ENCODE measurements at places on chromosomes 13 and 19. TPM values are rescaled to one million over a fixed set of nuclear protein-coding genes. Genes with fewer than 3 reads are reported as not detected.

GRCh38 chr13:99296398-99296797, 10.8 kb downstream of the GPR183 start:
- H3K36me3 ChIP-seq, result peaks cover 9% of the 10 kb centered on the region
- no peak overlapping the region for H3K4me3 ChIP-seq
- DNase-seq, result no peak
- H3K27ac ChIP-seq, result no peak overlapping the region
- H3K27me3 ChIP-seq, result no peaks in the 10 kb centered on the region

Gene CLDND2
- total RNA-seq, result not detected

Gene ZNF177
- total RNA-seq, result not detected

- H3K4me3 ChIP-seq, result peak overlapping the region; percentile 86
- no peaks in the 10 kb centered on the region for H3K36me3 ChIP-seq
- H3K27ac ChIP-seq, result no peak overlapping the region
- H3K27me3 ChIP-seq, result no peaks in the 10 kb centered on the region
Measured at GRCh38 chr19:10601999-10602329, 14.9 kb upstream of the AP1M2 start.

DNA sequence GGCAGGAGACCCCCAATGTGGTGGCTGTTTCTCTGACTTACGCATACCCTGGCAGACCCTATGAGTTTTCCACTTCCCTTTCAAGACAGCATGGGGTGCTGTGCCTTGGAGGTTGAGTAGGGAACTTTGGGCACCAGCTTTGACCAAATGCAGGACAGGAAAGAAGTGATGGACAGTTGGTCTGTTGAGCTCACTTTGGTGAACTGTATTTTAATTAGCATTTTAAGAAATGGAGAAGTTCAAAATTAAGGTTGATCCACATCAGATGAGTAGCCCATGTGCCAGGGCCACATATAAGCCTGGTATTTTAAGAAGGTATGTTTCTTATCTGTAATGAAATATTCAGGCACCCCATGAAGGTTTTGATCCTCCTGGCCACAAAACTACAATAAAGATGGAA, 46.1 kb upstream of the RAP2A start:
- H3K36me3 ChIP-seq, result peaks cover 56% of the 10 kb centered on the region
- no peak overlapping the region for H3K4me3 ChIP-seq
- DNase-seq, result no peak
- peaks cover 3% of the 10 kb centered on the region for H3K4me1 ChIP-seq
- no peak overlapping the region for H3K27ac ChIP-seq

GRCh38 chr13:50153401-50153800, 138.2 kb downstream of the KCNRG start:
- no peak overlapping the region for H3K27ac ChIP-seq
- H3K36me3 ChIP-seq, result no peaks in the 10 kb centered on the region
- peaks cover 8% of the 10 kb centered on the region for H3K4me1 ChIP-seq
- H3K27me3 ChIP-seq, result no peaks in the 10 kb centered on the region
- DNase-seq, result no peak

Gene GRIK5
- total RNA-seq, result 10.1 TPM

DNA sequence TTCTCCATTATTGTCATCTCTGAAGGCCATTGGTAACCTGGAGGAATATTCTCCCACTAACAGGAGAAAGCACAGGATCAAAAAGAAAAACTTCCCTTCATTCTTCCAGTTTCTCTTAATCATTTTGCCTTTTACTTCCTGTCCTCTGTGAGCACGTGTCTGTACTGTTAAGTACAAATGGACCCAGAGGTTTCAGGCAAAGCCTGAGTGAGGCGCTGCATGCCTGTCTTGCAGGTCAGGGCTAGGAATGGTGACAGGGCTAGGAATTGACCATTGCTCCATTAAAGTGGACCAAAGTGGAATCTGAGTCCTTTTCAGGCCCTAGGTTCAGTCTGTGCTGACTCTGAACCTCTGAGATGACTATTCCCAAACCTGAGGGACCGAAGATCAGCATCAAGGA, 326.7 kb downstream of the SHISA2 start:
- H3K4me3 ChIP-seq, result no peak overlapping the region
- no peaks in the 10 kb centered on the region for H3K36me3 ChIP-seq
- no peak overlapping the region for H3K27ac ChIP-seq
- DNase-seq, result no peak
- H3K27me3 ChIP-seq, result no peaks in the 10 kb centered on the region

DNA sequence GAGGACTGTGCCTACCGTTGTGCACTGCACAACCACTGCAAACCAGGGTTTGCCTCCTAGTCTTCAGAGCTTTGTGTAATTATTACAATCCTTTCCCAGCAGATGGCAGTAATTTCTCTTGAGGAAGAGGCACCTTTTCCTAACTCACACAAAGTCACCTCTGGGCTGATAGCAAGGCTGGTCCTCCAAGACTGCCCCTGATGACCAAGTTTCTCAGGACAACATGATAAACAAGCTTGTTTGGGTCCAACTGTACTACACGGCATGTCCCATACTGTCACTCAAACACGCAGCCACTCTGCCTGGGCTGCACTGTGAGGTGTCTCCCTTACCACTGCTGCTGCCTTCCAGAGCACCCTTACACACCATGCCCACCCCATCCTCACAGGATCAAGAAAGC, 39.3 kb downstream of the RFXAP start:
- no peaks in the 10 kb centered on the region for H3K4me1 ChIP-seq
- no peak overlapping the region for H3K4me3 ChIP-seq
- peaks cover 12% of the 10 kb centered on the region for H3K36me3 ChIP-seq
- H3K27ac ChIP-seq, result no peak overlapping the region
- H3K27me3 ChIP-seq, result no peaks in the 10 kb centered on the region

DNA sequence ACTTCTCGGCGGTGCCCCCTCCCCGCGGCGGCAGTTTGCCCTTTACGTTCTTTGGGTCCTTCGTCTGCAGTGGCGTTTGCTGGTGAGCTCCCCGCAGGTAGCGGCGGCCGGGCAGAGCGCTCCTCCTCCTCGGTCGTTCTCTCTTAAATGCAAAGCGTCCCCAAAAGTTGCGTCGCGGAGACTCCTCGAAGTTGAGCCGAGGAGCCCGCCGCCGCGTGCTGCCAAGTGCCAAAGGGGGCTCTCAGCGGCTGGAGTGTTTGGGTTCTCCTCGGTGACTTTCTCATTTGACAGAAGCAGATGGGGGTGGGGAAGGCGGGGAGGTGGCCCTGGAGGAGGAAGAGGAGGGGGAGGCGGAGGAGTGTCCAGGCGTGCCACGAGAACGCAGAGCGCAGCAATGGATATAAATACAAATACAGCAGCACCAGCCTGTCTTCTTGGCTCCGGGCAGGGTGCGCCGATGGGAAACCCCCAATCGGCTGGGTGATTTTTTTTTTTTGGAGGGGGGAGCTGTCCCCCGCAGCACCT, at the start of gene SOX21:
Gene SOX21, minus strand, starts transcription at position 259 of the 525 bp plus-strand sequence. CDS start 496 bp downstream, outside the sequence.
- peak; percentile 68 for DNase-seq
- peak within 1 kb of the TSS; percentile 88 for H3K27ac ChIP-seq
- H3K27me3 ChIP-seq, result peaks cover 99% of the 10 kb centered on the region

- no peaks in the 10 kb centered on the region for H3K27me3 ChIP-seq
- H3K4me1 ChIP-seq, result peaks cover 68% of the 10 kb centered on the region
- H3K4me3 ChIP-seq, result no peak overlapping the region
- peaks cover 26% of the 10 kb centered on the region for H3K36me3 ChIP-seq
- peak overlapping the region; percentile 85 for H3K27ac ChIP-seq
- no peak for DNase-seq
Measured at GRCh38 chr19:4711211-4711610, 12.4 kb downstream of the DPP9 start.

- no peak overlapping the region for H3K4me3 ChIP-seq
- H3K27me3 ChIP-seq, result no peaks in the 10 kb centered on the region
- H3K4me1 ChIP-seq, result peaks cover 11% of the 10 kb centered on the region
- DNase-seq, result peak; percentile 82
- no peak overlapping the region for H3K27ac ChIP-seq
- H3K36me3 ChIP-seq, result peaks cover 48% of the 10 kb centered on the region
Measured at GRCh38 chr19:46753420-46754155, 7.3 kb upstream of the STRN4 start.

GRCh38 chr13:105538346-105538745, 997.1 kb downstream of the EFNB2 start:
- no peak for DNase-seq
- H3K27ac ChIP-seq, result no peak overlapping the region
- no peak overlapping the region for H3K4me3 ChIP-seq
- no peaks in the 10 kb centered on the region for H3K36me3 ChIP-seq
- H3K4me1 ChIP-seq, result no peaks in the 10 kb centered on the region

DNA sequence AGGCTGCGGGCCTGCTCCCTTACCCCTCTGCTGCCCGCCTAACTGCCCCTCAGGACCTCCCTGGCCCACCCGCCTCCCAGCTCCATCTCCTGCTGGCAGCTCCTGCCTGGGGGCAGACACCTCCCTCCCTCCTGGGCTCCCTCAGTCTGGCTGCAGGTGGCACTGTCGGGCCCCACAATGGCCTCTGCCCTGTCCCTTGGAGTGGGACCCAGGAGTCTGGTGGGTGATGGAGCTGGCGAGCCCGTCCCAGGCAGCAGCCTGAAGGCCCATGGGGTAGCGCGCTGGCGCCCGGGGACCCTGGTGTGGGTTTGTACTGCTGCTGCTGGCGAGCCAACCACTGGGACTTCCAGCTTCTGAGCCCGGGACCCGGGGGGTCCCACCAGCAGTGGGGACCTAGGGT, 83.6 kb downstream of the KDM4B start:
- no peak overlapping the region for H3K4me3 ChIP-seq
- H3K4me1 ChIP-seq, result peaks cover 17% of the 10 kb centered on the region
- DNase-seq, result no peak
- H3K27me3 ChIP-seq, result no peaks in the 10 kb centered on the region
- H3K27ac ChIP-seq, result no peak overlapping the region
- H3K36me3 ChIP-seq, result peaks cover 61% of the 10 kb centered on the region

GRCh38 chr19:52659013-52659412, 20.9 kb upstream of the ZNF83 start:
- no peak overlapping the region for H3K4me3 ChIP-seq
- H3K36me3 ChIP-seq, result peaks cover 83% of the 10 kb centered on the region
- H3K4me1 ChIP-seq, result no peaks in the 10 kb centered on the region
- no peak for DNase-seq
- no peak overlapping the region for H3K27ac ChIP-seq
- H3K27me3 ChIP-seq, result no peaks in the 10 kb centered on the region

GRCh38 chr13:50006426-50007135, 8.7 kb upstream of the KCNRG start:
- H3K4me3 ChIP-seq, result no peak overlapping the region
- H3K27ac ChIP-seq, result no peak overlapping the region
- DNase-seq, result no peak
- no peaks in the 10 kb centered on the region for H3K36me3 ChIP-seq
- H3K27me3 ChIP-seq, result no peaks in the 10 kb centered on the region

DNA sequence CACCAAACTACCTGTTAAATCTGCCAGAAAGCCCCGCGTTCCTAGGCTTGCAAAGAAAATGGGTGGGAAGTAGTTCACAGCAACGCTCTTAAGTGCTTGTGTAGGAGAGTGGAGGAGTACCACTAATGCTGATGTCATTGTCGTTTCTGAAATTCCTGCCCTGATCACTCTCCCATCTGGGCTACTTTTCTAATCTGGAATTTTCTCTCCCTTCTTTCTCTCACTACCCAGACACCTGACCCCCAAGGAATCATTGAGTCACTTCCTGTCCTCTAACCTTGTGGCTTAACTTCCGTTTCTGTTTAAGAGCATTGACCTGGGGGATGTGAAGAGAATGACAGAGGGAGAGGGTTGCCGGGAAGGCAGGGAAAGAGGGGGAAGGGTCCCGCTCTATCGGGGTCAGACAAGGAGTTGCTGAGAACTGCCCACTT, 98.7 kb downstream of the STARD13 start:
- H3K4me3 ChIP-seq, result no peak overlapping the region
- H3K36me3 ChIP-seq, result no peaks in the 10 kb centered on the region
- H3K27me3 ChIP-seq, result no peaks in the 10 kb centered on the region
- DNase-seq, result no peak
- peaks cover 6% of the 10 kb centered on the region for H3K4me1 ChIP-seq

Gene SPACA4
- not detected for total RNA-seq

Gene RGCC
- 39.8 TPM for total RNA-seq

DNA sequence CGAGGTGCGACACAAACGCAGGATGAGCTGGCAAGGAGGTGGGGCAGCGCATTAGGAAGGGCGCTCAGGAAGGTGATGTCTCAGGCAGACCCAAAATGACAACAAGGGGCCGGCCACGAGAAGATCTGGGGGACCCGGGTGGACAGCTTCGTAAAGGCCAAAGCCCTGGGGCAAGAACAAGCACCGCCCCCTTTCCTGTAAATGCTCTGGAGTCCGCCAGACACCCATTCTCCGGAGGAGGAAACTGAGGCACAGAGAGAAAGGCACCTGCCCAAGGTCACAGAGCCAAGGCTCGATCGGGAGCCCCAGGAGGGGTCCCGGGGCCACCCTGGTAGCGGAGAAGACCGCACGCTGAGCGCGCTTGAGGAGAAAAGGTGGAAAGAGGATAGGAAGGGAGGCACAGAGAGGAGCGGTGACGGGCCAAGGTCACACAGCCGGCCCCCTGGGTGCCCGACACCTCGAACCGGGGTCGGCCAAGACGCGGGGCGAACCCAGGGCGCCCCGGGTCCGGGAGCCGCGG, 571 bp downstream of the SAFB2 start:
- DNase-seq, result no peak
- H3K4me1 ChIP-seq, result peaks cover 66% of the 10 kb centered on the region
- peaks cover 22% of the 10 kb centered on the region for H3K36me3 ChIP-seq
- H3K4me3 ChIP-seq, result peak overlapping the region; percentile 100
- H3K27ac ChIP-seq, result peak overlapping the region; percentile 98

DNA sequence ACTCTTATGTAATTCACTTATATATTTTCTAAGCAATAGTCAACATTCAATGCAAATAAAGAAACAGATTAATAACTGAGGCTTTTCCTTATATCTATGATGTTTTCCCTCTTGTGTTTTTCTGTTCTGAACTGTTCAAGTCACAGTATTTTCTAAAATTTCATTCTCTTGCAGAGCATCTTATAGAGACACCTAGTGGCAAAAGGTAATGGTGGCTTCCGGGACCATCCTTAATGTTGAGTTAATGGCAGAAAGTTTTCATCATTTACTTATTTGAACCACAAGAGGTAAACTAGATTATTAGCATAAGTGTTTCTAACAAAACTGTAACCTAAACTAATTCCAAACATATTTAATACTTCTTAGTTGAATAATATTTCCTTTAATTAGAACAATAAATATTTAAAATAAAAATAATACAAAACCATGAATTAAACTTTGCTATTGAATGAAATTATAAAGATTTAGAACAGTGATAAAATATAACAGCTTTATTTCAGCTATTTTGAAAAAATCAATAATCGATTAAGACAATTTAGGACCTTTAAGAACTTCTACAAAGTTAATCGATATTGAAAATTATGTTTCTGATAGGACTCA, 1.7 kb upstream of the SLITRK5 start:
- H3K27me3 ChIP-seq, result no peaks in the 10 kb centered on the region
- H3K27ac ChIP-seq, result no peak overlapping the region
- H3K4me1 ChIP-seq, result peaks cover 25% of the 10 kb centered on the region
- no peak overlapping the region for H3K4me3 ChIP-seq
- H3K36me3 ChIP-seq, result no peaks in the 10 kb centered on the region

GRCh38 chr19:3977242-3978143, 6.6 kb upstream of the DAPK3 start:
- peaks cover 80% of the 10 kb centered on the region for H3K36me3 ChIP-seq
- H3K4me3 ChIP-seq, result no peak overlapping the region
- H3K27ac ChIP-seq, result no peak overlapping the region
- H3K4me1 ChIP-seq, result peaks cover 9% of the 10 kb centered on the region
- no peaks in the 10 kb centered on the region for H3K27me3 ChIP-seq
- DNase-seq, result no peak

Gene ZNF610
- 0.45 TPM for total RNA-seq

- no peak for DNase-seq
- no peak overlapping the region for H3K4me3 ChIP-seq
Measured at GRCh38 chr13:112431734-112432133, 55.6 kb downstream of the SPACA7 start.

GRCh38 chr19:18496167-18496979, 25.5 kb downstream of the ELL start:
- DNase-seq, result peak; percentile 70
- H3K36me3 ChIP-seq, result no peaks in the 10 kb centered on the region
- no peak overlapping the region for H3K4me3 ChIP-seq
- H3K4me1 ChIP-seq, result peaks cover 98% of the 10 kb centered on the region
- peak overlapping the region; percentile 50 for H3K27ac ChIP-seq
